Mammary epithelial cell (primary cell): ENCODE measurements at places on chromosomes 1 and 21. TPM values are rescaled to one million over a fixed set of nuclear protein-coding genes. Genes with fewer than 3 reads are reported as not detected.

GRCh38 chr1:96771847-96772246 is 50.3 kb downstream of the PTBP2 start:
- DNase-seq, result no peak

DNA sequence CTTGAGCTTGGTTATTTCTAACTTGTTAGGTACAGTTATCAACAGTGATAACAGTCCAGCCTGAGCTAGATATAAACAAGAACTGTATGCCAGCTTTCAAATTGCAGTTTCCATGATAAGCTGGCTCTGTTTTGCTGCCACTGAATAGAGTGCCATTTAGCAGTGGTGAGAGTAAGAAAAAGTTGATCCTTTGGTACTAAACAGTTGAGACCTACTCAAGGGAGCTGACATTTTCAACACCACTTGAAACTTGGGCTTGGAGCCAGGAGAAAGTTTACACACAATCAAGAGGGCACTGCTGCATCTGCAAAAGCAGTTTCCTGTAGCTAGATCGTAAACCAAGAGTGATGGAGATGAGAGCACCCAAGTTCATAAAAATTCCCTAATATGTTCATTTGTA is 131.3 kb downstream of the RGS7 start:
- no peak for DNase-seq

- no peak for DNase-seq
Measured at GRCh38 chr1:184677344-184677743, 77.3 kb downstream of the EDEM3 start.

GRCh38 chr21:44533891-44534627 is 5.9 kb downstream of the KRTAP10-1 start:
- no peak for DNase-seq

GRCh38 chr21:44687671-44688070 is 5.7 kb upstream of the KRTAP12-1 start:
- no peak for DNase-seq

GRCh38 chr1:60960891-60961461 is 121.4 kb upstream of the NFIA start:
- no peak for DNase-seq

DNA sequence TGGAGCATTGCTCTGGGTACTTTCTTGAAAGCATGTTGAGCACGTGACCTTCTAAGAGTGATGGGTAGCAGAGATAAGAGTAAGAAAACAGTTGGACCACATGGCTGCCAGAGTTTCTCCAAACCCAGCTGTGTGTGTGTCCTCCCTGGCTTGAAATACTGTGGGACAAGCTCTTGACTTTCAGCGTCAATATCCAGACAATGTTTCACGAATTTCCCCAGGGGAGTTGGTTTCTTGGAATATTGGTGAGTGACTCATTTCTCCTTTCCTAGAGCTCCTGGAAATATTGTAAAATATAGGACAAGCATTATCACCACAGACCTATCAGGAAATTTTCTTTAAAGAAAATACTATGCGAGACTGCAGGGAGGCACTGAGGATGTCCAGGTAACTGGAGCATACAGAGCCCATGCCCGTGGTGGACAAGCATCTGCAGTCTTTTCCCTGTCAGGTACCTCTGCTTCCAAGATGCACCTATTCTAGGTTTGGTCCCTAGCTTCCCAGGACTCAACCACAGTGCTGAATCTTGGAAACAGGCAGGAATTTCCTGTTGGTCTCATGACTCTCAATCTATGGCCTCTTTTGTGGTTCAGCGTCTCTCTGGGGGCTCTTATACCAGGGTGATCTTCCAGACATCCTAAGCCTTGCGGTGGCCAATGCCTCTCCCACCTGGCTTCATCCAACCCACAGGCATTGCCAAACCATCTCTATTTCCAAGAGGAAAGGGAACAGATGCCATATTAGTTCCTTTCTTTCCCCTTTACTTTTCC is 67.4 kb downstream of the KCNJ6 start:
- DNase-seq, result no peak

DNA sequence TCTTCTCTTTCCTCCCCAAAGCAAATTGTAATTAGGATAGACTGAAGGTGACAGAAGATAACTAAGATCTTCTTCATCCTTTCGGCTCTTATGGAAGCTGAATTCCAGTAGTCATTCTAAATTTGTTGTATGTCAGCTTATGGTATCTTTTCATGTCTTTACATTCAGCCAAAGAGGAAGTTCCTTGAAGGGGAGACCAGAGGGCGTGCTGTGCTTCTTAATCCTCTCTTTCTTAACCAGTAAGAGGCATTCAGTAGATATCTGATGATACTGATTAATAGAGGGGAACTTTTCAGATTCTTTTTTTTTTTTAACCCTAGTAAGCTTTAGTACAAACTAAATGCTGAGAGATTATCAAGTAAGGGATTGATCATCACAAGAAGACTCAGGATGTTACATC is 102.3 kb downstream of the OSBPL9 start:
- no peak for DNase-seq

DNA sequence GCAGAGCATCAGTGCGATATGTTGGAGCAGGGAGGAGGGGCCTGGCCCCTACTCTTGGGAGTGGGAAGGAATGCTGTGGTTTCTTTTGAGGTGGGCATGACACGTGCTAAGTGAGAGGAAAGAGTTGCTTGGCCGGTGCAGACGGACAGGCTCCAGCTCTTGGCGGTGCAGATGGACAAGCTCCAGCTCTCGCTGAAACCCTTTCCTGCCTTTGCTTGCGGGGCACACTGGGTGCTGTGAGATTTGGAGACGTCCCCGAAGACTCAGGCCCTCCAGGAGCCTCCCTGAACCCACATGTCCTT is 15.9 kb downstream of the PDXK start:
- no peak for DNase-seq

GRCh38 chr1:212966616-212967015 is 16.3 kb downstream of the VASH2 start:
- DNase-seq, result no peak

DNA sequence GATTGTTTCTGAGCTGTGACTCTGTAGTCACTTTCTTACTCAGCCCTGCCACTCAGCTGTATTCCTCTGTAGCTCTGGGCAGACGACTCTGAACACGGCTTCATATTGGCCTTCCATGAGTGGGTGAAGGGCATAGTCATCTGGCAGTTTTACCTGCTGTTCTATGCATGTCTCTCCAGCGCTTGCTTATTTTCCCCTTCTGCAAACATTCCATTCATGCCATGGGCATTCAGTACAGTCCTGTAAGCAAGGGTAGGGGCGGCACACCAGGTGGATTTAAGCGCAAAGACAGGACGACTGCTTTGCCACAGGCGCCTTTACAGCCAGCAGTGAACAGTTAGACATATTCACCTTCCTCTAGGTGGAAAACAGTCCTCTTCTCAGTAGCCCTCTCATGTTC is 4.4 kb upstream of the WDR26 start:
- DNase-seq, result no peak

DNA sequence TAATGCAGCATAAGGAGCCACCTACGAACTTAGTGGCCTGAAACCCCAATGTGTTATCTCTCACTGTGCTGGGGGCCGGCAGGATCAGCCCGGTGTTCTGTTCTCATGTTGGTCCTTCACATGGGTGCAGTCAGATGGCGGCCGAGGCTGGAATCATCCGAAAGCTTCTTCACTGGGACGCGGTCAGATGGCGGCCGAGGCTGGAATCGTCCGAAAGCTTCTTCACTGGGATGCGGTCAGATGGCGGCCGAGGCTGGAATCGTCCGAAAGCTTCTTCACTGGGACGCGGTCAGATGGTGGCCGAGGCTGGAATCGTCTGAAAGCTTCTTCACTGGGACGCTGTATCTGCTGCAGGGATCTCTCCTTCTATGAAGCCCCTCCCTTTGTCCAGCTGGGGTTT is 12.6 kb upstream of the PCBP3 start:
- no peak for DNase-seq

DNA sequence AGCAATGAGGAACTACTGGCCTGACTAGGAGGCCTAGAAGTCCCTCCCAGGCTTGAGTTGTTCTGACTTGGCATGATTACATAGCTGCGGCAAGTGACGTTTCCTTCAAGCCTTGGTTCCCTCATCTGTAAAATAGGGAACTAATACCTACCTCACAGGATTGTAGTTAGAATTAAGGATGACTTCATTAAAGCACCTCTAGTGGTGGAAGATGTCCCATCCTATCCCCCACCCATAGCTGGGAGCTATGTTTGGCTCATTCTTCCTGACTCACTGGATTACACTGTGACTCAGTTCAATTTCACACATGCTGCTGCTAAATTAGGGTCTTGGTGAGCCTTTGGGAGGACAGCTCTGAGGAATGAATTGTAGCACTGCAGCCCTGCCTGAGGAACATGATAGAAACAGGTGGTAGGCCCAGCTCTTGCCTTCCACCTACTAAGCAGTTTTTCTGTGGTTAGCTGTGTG is 6.0 kb upstream of the SHISA4 start:
- DNase-seq, result peak; percentile 90

GRCh38 chr21:46041183-46041582 is 56.7 kb upstream of the COL6A2 start:
- DNase-seq, result no peak

DNA sequence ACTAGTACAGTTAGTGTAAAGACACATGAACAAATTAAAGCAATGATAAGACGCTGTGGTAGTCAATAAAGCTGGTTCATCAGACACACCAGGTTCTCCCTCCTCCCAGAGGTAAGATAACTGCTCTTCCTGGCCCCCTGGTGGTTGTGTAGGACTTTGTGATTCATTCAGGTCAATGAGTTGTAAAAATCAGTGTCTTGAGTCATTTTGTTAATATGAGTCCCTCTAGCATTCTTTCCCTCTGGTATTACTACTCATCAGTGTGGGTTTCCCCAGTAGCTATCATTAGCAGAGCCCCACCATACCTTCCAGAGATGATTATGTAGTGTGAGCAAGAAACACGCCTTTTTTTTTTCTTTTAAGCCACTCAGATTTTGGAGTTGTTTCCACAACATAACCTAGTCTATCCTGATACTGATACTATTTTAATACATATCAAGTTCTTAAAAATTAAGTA is 3.6 kb upstream of the SETDB1 start:
- peak; percentile 95 for DNase-seq

- no peak for DNase-seq
Measured at GRCh38 chr1:31564606-31564989, 11.7 kb upstream of the TINAGL1 start.

GRCh38 chr1:213054733-213055591 is 3.9 kb downstream of the RPS6KC1 start:
- DNase-seq, result peak; percentile 63

DNA sequence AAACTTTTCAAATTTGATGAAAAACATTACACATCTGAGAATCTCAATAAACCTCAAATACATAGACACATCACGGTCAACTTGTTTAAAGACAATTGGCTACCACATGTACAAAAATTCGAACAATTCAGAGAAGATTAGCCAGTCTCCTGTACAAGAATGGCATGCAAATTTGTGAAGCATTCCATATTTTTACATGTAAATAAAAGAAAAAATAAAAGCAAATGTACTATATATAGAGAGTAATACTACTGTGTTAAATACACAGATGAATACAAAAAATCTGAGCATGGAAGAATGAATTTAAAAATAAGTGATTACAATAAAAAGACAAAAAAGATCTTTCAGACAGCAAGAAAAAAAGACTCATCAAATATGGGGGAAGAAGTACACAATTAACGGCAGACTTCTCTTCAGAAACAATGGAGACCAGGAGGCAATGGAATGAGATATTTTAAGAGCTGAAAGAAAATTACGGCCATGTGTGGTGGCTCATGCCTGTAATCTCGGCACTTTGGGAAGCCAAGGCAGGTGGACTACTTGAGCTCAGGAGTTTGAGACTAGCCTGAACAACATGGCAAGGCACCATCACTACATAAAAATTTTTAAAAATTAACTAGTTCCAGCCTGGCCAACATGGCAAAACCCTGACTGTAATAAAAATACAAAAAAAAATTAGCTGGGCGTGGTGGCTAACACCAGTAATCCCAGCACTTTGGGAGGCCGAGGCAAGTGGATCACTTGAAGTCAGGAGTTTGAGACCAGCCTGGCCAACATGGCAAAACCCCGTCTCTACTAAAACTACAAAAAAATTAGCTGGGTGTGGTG is 23.2 kb downstream of the HAX1 start:
- no peak for DNase-seq

DNA sequence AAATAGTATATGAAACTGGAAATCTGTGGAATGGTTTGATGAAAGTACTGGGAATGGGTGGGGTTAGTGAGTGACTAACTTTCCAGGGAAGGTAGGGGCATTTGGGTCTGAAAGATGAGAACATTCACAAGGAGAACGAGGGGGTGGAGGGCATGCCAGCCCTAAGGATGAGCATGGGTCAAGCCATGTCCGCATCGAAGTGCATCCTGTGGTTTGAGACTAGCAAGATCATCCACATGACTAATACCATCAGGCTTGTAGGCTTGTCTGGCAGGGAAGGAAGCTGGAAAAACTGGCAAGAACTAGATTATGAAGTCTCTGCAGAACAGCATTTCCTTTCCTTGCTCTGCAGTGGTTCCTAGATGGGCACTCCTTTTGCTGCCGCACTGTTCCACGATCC is 70.4 kb upstream of the UBE2U start:
- peak; percentile 97 for DNase-seq

- DNase-seq, result peak; percentile 51
Measured at GRCh38 chr1:154476791-154477190, 25.2 kb upstream of the TDRD10 start.

Gene TXNIP
- 92.8 and 138 TPM in 2 replicates for total RNA-seq

Gene TMEM52
- total RNA-seq, result 0.67 TPM

Gene FNDC5
- not detected in 2 replicates for total RNA-seq

Gene SFN
- 2,314 and 2,555 TPM in 2 replicates for total RNA-seq

Gene OR2G3
- total RNA-seq, result not detected in 2 replicates

Gene HES3
- not detected for total RNA-seq

Gene PIK3R3
- total RNA-seq, result 12.8 TPM

Gene SOD1
- 104 TPM for total RNA-seq

Gene KIAA0040
- total RNA-seq, result 34.3 TPM

Gene UBE2G2
- total RNA-seq, result 85.7 TPM

Gene PTGER3
- not detected for total RNA-seq
